ENCODE measurements at places on chromosomes 4 and X. TPM values are rescaled to one million over a fixed set of nuclear protein-coding genes. Genes with fewer than 3 reads are reported as not detected.

CCDC120 gene
- 1.2 TPM for total RNA-seq

NDST4 gene
- not detected for total RNA-seq

PDHA2 gene
- total RNA-seq = not detected

SHOX gene
- total RNA-seq = 13.4 TPM

VCX3A gene
- not detected for total RNA-seq

F8A2 gene
- total RNA-seq = not detected

IL2RG gene
- not detected for total RNA-seq

DNA sequence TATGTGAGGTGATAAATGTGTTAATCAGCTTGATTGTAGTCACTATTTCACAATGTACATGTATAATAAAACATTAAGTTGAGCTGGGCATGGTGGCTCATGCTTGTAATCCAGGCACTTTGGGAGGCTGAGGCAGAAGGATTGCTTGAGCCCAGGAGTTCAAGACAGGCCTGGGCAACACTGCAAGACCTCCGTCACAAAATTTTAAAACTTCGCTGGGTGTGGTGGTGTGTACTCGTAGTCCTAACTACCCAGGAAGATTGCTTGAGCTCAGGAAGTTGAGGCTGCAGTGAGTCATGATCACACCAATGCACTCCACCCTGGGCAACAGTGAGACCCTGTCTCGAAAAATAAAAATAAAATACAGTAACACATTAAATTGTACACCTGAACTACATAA is 20.1 kb downstream of the LYAR start:
- H3K4me1 ChIP-seq = no peaks in the 10 kb centered on the region
- DNase-seq = no peak
- H3K4me3 ChIP-seq = no peak overlapping the region
- peaks cover 42% of the 10 kb centered on the region for H3K36me3 ChIP-seq
- H3K27ac ChIP-seq = no peak overlapping the region

DNA sequence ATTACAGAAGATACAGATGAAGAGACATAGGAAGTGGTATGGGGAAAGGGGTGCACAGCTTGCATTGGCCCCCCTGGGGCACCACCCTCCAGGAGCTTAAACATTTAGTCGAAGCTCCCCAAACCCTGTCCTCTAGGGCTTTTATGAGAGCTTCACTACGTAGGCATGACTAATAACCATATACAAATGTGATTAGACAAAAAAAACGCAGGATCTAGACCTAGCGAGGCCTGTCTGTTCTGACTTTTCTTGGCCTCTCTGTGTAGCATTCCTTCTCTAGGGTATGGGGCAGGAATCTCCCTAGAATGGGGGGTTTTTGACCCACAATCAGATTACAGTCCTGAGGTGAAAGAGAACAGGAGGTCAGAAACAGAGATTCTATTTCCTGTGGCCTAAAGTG is 293.7 kb upstream of the GALNTL6 start:
- no peak for DNase-seq
- no peaks in the 10 kb centered on the region for H3K27me3 ChIP-seq
- no peaks in the 10 kb centered on the region for H3K4me1 ChIP-seq
- H3K27ac ChIP-seq = no peak overlapping the region
- H3K36me3 ChIP-seq = no peaks in the 10 kb centered on the region

DNA sequence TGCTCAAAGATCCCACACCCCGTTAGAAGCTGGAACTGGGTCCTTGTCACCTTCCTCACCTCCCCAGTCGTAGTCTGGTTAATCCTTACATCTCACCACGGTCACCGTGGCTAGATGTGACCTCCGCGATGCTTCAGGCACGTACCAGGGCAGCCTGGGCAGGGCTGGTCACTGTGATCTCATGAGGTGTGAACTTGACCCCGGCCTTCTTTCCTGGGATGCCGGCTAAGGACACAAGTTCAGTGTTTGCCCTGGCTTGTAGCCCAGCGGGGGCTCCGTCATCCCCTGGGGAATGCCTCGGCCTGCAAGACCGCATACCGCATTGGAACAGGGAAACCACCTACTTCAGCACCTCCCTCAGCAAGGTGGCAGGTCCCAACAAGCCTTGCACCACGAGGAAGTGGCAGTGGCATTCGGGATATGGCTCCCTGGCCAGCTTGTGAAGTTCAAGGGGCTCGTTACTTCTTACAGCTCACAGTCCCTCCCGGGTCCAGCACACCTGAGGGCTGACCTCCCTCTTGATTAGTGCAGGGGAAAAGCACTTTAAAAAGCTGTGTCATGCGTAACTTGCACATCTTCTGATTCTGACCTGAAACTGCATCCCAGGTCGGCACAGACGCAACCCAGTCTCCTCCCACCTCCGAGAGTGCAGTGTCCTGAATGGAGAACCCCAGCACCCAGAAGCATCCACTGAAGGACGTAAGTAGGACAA is 25.9 kb downstream of the NOP14 start:
- H3K27ac ChIP-seq = peak overlapping the region; percentile 94
- no peaks in the 10 kb centered on the region for H3K27me3 ChIP-seq
- H3K4me3 ChIP-seq = no peak overlapping the region
- peak; percentile 91 for DNase-seq

GRCh38 chrX:103461156-103461555 is 58.1 kb downstream of the RAB40A start:
- peaks cover 2% of the 10 kb centered on the region for H3K4me1 ChIP-seq
- no peaks in the 10 kb centered on the region for H3K27me3 ChIP-seq
- DNase-seq = peak; percentile 52
- no peak overlapping the region for H3K4me3 ChIP-seq
- H3K36me3 ChIP-seq = no peaks in the 10 kb centered on the region

DNA sequence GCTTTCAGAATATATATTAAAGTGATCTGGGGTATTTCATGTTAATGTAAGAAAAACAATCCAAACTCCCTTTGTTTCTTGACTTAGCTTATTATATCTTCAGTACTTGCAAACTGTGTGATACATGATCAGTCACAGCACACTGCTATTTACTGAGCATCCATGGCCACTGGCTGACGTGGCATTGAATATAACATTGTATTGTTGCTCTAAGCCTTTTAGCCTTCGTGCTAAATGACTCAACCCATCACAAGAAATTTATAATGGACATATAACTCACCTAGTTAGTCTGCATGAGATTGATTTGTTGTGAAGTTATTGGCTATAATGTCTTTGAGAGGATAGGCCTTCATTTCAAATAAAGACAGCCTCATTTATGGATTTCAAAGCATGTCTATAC is 642.6 kb downstream of the IL1RAPL1 start:
- no peak overlapping the region for H3K4me3 ChIP-seq
- H3K4me1 ChIP-seq = no peaks in the 10 kb centered on the region
- H3K27me3 ChIP-seq = no peaks in the 10 kb centered on the region
- no peak for DNase-seq

GRCh38 chr4:41373221-41373620 is 116.5 kb downstream of the UCHL1 start:
- H3K4me1 ChIP-seq = no peaks in the 10 kb centered on the region
- no peak overlapping the region for H3K4me3 ChIP-seq
- H3K36me3 ChIP-seq = no peaks in the 10 kb centered on the region
- no peak overlapping the region for H3K27ac ChIP-seq
- no peak for DNase-seq

DNA sequence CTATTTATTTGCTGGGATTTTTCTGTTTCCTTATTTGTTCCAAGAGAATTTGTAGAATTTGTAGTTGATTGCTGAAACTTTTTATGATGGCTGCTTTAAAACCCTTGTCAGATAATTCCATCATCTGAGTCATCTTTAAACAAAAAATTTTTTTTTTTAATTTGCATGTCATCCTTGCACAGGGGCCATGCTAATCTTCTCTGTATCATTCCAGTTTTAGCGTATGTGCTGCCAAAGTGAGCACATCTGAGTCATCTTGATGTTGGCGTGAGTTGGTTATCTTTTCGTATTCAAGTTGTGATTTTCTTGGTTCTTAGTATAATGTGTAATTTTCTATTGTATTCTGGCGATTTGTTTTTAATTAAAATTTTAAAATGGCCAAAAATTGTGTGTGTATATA is 18.7 kb upstream of the ZNF157 start:
- no peak overlapping the region for H3K4me3 ChIP-seq
- no peak overlapping the region for H3K27ac ChIP-seq
- H3K4me1 ChIP-seq = no peaks in the 10 kb centered on the region
- no peak for DNase-seq

GRCh38 chr4:26459756-26460530 is 30.3 kb downstream of the CCKAR start:
- peak overlapping the region; percentile 81 for H3K27ac ChIP-seq
- H3K27me3 ChIP-seq = no peaks in the 10 kb centered on the region
- peak; percentile 91 for DNase-seq
- peaks cover 45% of the 10 kb centered on the region for H3K4me1 ChIP-seq

DNA sequence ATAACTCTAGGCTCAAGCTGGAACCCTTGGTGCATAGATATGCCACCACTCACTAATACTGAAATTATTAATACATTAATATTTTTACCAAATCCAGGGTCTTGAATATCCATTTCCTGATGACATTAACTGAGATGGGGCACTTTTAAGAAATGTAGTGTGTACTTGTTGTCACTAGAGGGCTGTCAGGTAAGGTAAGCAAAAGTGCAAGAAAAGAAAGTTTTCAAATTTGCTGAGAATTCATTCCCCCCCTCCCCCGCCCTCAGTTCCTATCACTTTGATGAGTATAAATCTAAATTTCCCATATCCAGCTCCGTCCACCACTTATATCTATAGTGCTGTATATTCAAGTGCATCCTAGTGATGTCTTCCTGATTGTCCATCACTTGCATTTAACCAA is 20.5 kb upstream of the WDR44 start:
- H3K4me1 ChIP-seq = no peaks in the 10 kb centered on the region
- no peak overlapping the region for H3K4me3 ChIP-seq
- DNase-seq = no peak
- H3K27me3 ChIP-seq = no peaks in the 10 kb centered on the region
